ENCODE measurements at places on chromosomes 16 and 17.
A peak's percentile ranks its signal among the peaks of the same experiment; 100 is the strongest.

- DNase-seq = no peak
These were observed 169.0 kb upstream of the IRX6 start for GRCh38 chr16:55154956-55155355.

DNA sequence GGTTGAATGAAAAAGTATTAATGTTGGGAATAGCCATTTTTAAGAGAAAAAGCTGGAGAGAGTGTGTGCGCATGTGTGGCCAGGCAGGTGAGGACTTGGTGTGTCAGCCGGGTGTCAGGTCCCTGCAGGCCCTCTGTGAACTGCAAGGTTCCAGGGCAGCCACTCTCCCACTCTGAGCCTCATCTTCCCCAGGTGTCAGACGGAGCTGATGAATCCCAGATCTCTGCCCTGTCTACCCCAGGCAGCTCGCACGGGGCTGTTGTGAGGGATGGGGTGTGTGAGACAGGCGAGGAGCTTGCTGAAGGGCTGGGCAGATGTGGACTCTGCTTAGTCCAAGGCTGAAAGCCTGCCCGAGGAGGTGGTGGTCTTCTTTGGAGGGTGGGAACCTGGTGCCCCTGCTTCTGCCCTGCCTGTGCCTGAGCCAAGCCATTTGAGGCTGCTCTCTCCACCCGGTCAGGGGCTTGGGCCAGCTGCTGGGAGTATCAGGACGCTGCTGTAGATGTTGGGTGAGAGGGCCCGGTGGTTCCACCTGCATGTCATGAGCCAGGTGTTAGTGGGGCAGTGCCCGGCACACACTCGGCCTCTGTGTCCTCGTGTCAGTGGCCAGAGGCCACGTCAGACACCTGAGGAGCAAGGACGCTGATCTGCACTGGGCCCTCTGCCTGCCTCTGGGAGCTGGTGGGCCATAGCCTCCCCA lies 122.4 kb downstream of the RAB11FIP4 start:
- no peak for DNase-seq

DNA sequence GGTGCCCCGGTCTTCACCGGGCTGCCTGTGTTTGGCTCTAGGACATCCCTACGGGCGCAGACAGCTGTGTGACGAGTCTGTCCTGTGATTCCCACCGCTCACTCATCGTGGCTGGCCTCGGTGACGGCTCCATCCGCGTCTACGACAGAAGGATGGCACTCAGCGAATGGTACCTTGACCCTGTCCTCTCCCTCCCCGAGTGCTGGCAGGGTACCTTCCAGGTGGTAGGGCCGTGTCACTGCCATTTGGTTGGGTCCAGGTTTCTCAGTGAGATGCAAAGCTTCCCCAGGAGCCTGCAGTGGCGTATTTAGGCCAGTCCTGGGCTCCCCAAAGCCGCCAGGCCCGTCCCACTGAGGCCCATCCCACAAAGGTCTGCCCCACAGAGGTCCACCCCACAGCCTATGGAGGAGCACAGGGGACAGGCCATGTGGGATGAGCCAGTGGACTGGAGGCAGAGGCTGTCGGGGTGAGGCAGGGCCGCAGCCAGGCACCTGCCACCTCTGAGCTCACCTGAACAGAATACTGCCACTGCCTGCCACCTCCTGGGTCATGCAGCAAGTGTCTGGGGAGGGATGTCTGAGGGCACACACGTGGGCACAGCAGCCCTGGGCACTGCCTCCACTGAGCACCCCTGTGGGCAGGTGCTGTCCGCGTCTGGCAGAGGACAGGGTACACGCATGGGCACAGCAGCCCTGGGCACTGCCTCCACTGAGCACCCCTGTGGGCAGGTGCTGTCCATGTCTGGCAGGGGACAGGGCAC lies 31.4 kb upstream of the CHMP6 start:
- no peak for DNase-seq

- no peak for DNase-seq
These were observed 154.7 kb downstream of the C16orf78 start for GRCh38 chr16:49528060-49528865.

DNA sequence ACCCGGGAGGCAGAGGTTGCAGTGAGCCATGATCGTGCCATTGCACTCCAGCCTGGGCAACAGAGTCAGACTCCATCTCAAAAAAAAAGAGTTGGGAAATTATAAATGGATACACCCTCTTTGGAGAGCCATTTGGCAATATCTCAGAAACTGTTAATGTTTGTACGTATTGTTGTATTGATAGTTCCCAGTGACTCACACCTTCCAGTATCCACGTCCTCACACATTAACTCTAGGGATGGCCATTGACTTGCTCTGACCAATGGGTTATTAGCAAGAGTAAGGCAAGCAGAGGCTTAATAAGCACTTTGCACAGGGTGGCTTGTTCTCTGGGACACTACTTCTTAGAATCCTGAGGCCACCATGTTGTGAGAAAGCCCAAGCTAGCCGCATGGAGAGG lies 107.6 kb upstream of the LHX1 start:
- no peak for DNase-seq

- peak; percentile 44 for DNase-seq
These were observed 7.4 kb downstream of the TMC6 start for GRCh38 chr17:78120971-78121800.

DNA sequence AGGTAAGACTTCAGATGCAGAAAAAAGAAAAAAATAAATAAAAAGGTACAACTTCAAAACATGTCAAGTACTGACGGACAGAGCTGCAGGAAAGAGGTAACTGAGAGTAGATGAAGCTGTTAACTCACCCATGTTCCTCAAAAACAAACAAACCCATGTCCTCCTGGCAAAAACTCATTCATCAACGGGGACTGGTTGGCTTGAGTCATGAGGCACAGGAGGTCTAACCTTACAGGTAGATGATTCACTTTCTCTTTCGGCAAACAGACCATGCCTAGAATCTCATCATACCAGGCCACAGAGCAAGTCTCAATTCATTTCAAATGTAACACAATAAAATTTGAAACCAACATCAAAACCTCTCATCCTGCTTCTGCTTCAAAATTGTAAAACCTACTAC lies 12.3 kb upstream of the FASN start:
- no peak for DNase-seq

DNA sequence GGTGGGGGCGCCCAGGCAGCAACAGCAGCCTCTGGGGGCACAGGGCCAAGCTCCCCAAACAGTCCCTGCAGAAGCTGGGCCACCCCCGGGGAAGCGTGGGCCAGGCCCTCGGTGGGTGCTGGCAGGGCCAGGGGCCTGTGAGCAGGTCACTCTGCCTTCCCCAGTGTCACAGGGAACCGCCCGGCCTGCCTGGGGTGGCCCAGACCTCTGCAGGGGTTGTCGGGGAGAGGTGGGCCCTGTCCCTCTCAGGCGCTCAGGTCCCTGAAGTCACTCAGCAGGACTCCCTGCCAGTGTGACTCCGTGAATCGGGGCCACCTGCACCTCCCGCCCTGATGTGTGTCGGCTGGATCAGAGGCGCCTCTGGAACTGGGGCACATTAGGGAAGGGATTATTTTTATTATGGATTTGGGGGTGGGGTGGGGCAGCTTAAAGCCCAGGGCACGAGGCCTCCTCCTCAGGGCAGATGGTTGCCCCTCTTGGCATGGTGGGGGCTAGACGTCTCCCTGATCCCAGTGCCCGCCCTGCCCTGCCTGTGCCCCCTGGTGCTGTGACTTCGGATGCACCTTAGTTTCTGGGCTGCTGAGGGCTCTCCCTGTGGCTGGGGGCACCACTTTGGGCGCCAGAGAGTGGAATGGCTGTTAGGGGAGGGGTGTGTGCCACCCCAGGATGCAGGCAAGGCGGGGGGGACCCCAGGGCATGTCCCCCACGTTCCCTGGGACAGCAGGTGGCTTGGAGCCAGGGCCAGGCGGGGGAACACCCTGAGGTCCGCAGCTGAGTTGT lies 1.2 kb upstream of the GNG13 start:
- DNase-seq = no peak

DNA sequence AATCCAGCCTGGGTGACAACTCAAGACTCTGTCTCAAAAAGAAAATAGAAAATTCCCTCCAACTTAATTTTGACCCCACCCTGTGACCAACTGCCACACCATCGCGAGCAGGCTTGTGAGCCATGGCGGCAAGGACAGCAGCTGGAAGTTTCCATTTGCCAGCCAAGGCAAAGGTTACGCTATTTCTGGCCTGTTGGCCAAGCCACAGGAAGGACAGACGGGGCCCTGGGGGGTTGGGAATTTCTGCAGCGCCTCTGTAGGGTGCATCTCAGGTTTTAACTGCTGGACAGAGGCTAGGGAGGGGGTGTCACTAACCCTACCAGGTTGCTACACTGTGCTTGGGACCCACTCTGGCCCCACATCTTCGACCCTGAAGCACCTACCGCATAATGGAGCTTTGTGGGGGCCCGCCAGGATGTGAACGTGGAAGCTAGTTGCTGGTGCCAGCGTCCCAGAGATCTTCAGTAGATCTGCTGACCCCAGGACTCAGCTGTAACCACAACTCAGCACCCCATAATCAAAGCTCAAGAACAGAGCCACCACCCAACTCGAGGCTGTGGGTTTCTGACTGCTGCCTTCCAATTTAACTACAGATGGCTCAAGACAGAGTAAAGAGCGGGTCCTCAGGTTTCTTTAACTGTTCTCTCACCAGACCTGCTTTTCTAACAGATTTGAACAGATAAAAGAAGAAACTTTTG lies 10.9 kb downstream of the KIFC3 start:
- DNase-seq = no peak

DNA sequence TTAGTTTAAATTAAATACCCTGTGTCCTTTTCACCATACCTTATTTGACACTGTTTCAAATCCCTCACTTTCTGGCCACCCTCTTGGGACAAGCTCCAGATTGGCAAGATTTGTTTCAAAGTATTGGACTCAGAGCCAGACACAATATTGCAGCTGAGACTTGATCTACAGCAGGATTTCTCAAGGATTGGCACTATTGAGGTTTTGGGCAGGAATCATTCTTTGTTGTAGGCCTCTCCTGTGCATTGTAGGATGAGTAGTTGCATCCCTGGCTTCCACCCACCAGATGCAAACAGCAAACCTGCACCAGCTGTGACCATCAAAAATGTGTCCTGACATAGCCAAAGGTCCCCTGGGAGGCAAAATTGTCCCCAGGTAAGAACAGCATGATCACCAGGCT lies 181.2 kb downstream of the CHD9NB start:
- DNase-seq = no peak

DNA sequence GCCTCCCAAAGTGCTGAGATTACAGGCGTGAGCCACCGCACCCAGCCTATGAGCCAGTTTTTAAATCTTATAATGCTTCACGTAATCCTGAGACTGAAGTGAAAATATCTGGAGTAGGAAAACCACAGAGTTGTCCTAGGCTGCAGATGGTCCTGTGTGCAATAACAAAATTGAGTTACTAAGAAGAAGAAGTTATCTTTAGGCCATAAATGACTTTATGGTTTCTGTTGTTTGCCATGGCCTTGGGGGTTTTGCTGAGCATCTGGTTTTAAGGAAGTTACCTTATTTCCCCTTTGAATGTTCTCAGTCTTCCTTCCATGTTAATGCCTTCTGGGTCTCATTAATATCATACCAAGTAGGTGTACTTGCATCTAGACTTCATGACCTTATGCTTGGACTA lies 16.5 kb downstream of the NMT1 start:
- DNase-seq = no peak
